Osteoblast (primary cell): ENCODE measurements at places on chromosomes 1 and 21. TPM values are rescaled to one million over a fixed set of nuclear protein-coding genes. Genes with fewer than 3 reads are reported as not detected.

- no peak for DNase-seq
Observed at GRCh38 chr1:75855734-75856133, 59.1 kb downstream of the MSH4 start.

GRCh38 chr1:8523666-8524206 lies 205.8 kb downstream of the SLC45A1 start:
- no peak for DNase-seq

PLA2G5 gene
- 1.8 and 2.9 TPM in 2 replicates for total RNA-seq

DNA sequence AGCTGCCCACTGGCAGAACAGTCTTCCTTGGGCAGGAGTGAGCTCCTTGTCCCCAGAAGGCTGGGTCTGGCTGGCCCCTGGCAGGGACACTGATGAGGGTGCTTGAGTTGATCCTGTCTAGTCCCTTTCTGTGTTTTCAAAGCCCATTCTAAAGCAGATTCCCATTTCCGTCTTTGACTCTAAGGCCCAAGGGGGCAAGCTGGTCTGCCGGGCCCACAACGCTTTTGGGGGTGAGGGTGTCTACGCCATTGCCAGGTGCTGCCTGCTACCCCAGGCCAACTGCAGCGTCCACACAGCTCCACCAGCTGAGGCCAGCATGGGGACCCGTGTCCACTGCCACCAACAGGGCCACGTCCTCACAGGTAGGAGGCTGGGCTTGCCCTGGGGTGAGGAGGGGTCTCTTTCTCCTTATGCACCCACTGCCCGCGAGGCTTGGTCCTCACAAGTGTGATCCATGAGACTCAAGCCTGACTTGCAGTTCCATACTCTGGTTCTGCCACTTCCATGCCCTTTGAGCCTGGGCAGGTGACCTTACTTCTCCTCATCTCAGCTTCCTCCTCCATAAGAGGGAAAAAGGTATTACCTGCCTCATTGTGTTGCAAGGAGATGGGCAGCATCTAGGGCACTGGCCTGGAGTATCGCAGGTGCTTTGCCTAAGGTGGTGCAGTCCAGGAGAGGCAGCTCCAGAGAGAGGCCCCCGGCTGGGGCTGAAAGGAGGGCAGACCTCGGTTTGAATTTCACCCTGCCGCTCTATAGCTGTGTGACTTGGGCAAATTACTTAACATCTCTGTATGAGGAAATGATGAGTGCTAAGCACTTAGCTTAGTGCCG lies 20.2 kb downstream of the PCSK9 start:
- DNase-seq = peak; percentile 60

KRTCAP2 gene
- total RNA-seq = 112 and 117 TPM in 2 replicates

DNA sequence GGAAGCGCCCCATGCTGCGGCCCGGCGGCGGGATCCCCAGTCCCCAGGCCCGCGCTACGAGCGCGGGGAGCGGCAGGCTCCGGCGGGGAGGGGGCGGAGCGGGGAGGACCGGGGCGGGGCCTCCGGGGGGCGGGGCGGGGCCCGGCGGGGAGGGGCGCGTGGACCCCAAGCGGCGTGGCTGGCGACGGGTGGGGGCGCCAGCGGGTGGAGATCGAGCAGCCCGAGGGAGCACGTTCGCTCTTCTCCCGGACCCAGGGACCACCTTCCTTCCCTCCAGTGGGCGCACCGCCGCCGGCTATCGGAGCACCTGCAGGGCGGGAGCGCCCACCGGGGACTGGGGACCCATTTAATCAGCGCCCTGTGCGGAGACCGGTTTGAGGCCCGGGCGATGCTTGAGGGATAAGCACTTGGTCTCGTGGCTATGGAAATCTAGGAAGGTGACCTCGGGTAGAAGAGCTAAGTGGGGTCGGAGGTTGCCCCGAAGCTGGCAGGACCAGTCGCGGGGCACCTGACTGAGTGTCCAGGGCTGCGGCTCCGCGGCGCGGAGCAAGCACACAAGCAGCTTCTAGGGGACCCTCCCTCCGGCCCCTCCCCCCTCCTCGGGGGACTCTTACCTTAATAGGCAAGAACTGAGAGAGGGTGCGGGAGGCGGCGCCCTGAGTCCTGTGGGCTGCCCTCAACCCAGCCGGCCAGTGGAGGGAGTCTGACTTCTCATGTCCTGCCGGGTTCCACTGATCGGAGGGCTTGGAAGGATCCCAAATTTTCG lies at the start of gene TSPAN2:
TSS of gene TSPAN2 (minus strand) at position 84 of the 766 bp plus-strand sequence. CDS start at position 13, 71 bp downstream.
- peak; percentile 96 for DNase-seq

- DNase-seq = no peak
Observed at GRCh38 chr1:19577036-19577435, 67.1 kb upstream of the NBL1 start.

DNA sequence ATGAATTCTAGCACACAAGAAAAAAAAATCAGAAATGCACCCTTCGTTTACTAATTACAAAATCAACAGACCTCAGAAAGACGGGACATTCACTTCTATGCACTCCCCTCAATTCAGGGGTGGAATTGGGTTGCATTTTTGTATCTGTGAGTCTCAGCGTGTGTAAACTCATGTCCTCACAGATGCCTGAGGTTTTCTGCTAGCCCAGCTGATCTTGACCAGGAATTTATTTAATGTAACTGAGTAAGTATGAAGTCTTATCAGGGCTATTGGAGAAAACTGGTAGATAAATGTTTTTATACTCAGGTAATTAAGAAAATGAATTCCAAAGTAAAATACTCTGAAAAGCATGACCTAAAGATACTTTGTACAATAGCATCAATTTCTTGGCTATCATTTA lies 167.7 kb downstream of the RUNX1 start:
- DNase-seq = peak; percentile 86

GRCh38 chr1:168266644-168267186 lies 14.0 kb upstream of the TBX19 start:
- DNase-seq = no peak

- no peak for DNase-seq
Observed at GRCh38 chr1:110875216-110875731, 2.3 kb downstream of the CD53 start.

GRCh38 chr1:41347276-41347675 lies 14.0 kb upstream of the FOXO6 start:
- DNase-seq = no peak

NGF gene
- total RNA-seq = 3.8 and 6.2 TPM in 2 replicates

RIMS3 gene
- total RNA-seq = 3.5 and 6.2 TPM in 2 replicates

DNA sequence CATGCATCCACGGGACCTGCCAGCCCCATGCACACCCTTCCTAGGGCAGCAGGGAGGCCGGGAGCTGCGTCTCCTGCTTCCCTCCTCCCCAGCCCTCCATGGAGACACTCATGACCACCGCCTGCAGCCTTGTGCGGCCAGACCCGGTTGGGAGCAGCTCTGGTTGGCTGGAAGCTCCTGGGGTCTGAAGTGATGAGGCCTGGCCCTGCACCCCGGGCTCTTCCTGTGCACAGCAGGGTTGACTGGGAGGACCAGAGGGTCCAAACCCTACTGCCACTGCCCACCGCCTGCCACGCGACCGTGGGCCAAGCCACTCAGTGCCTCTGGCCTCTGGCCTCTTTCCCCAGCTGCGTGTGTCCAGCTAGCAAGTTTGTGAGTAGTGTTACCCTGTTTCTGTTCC lies 111.1 kb upstream of the COL6A1 start:
- no peak for DNase-seq

GRCh38 chr1:145985129-145985501 lies 11.3 kb downstream of the TXNIP start:
- DNase-seq = no peak

- peak; percentile 99 for DNase-seq
Observed at GRCh38 chr21:46038871-46039397, 57.4 kb downstream of the COL6A1 start.

- DNase-seq = no peak
Observed at GRCh38 chr1:204250428-204251030, 36.7 kb upstream of the GOLT1A start.

DNA sequence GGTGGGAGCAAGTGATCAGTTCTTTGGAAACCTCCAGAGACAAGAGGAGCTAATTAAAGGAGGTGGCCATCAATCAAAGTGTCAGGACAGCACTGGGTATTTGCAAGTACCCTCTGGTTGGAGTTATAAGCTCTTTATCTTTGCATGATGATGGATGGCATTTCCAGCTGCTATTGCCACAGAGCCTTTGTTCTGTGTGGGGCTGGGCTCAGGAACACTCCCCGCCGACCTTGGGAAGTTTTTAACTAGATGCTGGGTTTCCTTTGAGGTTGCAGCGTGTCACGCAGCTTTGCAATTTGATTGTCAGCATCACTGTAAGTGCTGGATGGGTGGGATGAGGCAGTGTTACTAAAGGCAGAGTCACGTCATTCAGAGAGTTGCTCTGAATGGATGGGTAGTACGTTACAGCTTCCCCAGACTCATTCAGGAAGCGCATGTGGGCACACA lies 68.9 kb downstream of the CNIH3 start:
- DNase-seq = no peak
